ENCODE measurements at places on chromosomes 16 and 17. TPM values are rescaled to one million over a fixed set of nuclear protein-coding genes. Genes with fewer than 3 reads are reported as not detected.

OR2C1 gene
- total RNA-seq, result 0.68 TPM

- H3K4me1 ChIP-seq, result peaks cover 24% of the 10 kb centered on the region
- H3K27me3 ChIP-seq, result no peaks in the 10 kb centered on the region
Measured at GRCh38 chr16:727291-727977, 528 bp downstream of the HAGHL start.

QPRT gene
- total RNA-seq, result 5.6 TPM

GRCh38 chr16:88694221-88695087 lies 8.1 kb upstream of the SNAI3 start:
- no peak overlapping the region for H3K27ac ChIP-seq
- H3K4me3 ChIP-seq, result no peak overlapping the region
- DNase-seq, result no peak
- peaks cover 23% of the 10 kb centered on the region for H3K36me3 ChIP-seq
- no peaks in the 10 kb centered on the region for H3K4me1 ChIP-seq
- H3K27me3 ChIP-seq, result no peaks in the 10 kb centered on the region

KRT23 gene
- total RNA-seq, result not detected

- H3K4me1 ChIP-seq, result peaks cover 10% of the 10 kb centered on the region
- no peak for DNase-seq
- peaks cover 6% of the 10 kb centered on the region for H3K36me3 ChIP-seq
- no peak overlapping the region for H3K4me3 ChIP-seq
- peak overlapping the region; percentile 44 for H3K27ac ChIP-seq
Measured at GRCh38 chr17:68125111-68125870, 89.8 kb downstream of the KPNA2 start.

GRCh38 chr16:54957403-54958166 lies 26.9 kb downstream of the IRX5 start:
- no peak overlapping the region for H3K4me3 ChIP-seq
- no peak overlapping the region for H3K27ac ChIP-seq
- H3K4me1 ChIP-seq, result no peaks in the 10 kb centered on the region
- DNase-seq, result no peak
- no peaks in the 10 kb centered on the region for H3K36me3 ChIP-seq
- H3K27me3 ChIP-seq, result no peaks in the 10 kb centered on the region

- H3K36me3 ChIP-seq, result no peaks in the 10 kb centered on the region
- no peaks in the 10 kb centered on the region for H3K4me1 ChIP-seq
- no peaks in the 10 kb centered on the region for H3K27me3 ChIP-seq
- DNase-seq, result no peak
- H3K27ac ChIP-seq, result no peak overlapping the region
- H3K4me3 ChIP-seq, result no peak overlapping the region
Measured at GRCh38 chr17:55536205-55536604, 25.0 kb upstream of the SMIM36 start.

GRCh38 chr17:79049821-79050220 lies 24.8 kb upstream of the ENGASE start:
- H3K27ac ChIP-seq, result no peak overlapping the region
- DNase-seq, result no peak
- peaks cover 15% of the 10 kb centered on the region for H3K4me1 ChIP-seq
- H3K27me3 ChIP-seq, result no peaks in the 10 kb centered on the region

- no peak overlapping the region for H3K27ac ChIP-seq
- no peak overlapping the region for H3K4me3 ChIP-seq
- no peaks in the 10 kb centered on the region for H3K36me3 ChIP-seq
- H3K27me3 ChIP-seq, result peaks cover 24% of the 10 kb centered on the region
Measured at GRCh38 chr17:8060274-8060673, 21.4 kb downstream of the ALOX15B start.

LYZL6 gene
- total RNA-seq, result not detected

DNA sequence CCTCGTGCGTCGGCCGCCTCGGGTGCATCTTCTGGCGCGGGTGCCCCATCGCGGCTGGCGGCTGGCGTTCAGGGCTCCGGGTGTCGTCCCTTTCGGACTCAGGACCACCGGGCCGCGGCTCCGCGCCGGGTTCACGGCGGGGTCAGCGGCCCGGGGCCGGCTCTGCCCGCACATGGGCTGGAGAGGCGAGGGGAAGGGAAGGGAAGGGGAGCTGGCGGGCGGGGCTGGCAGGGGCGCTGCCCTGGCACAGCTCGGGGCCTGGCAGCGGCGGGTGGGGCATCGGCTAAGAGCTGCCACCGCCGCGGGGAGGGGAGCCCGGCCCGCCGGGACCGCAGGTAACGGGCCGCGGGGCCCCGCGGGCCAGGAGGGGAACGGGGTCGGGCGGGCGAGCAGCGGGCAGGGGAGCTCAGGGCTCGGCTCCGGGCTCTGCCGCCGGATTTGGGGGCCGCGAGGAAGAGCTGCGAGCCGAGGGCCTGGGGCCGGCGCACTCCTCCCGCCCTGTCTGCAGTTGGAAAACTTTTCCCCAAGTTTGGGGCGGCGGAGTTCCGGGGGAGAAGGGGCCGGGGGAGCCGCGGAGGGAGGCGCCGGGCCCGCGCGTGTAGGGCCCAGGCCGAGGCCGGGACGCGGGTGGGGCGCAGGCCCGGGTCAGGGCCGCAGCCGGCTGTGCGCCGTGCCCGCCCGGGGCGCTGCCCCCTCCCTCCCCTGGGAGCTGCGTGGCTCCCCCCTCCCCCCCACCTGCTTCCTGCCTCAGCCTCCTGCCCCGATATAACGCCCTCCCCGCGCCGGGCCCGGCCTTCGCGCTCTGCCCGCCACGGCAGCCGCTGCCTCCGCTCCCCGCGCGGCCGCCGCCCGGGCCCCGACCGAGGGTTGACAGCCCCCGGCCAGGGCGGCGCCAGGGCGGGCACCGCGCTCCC lies 646 bp downstream of the HIC1 start:
- peaks cover 5% of the 10 kb centered on the region for H3K27me3 ChIP-seq
- peak overlapping the region; percentile 91 for H3K27ac ChIP-seq
- H3K4me1 ChIP-seq, result peaks cover 74% of the 10 kb centered on the region
- H3K4me3 ChIP-seq, result peak overlapping the region; percentile 21
- no peak for DNase-seq
- peaks cover 6% of the 10 kb centered on the region for H3K36me3 ChIP-seq

GRCh38 chr16:63530974-63531373 lies 1494.7 kb upstream of the CDH8 start:
- H3K27ac ChIP-seq, result no peak overlapping the region
- H3K36me3 ChIP-seq, result no peaks in the 10 kb centered on the region
- H3K27me3 ChIP-seq, result no peaks in the 10 kb centered on the region
- no peaks in the 10 kb centered on the region for H3K4me1 ChIP-seq
- no peak overlapping the region for H3K4me3 ChIP-seq
- no peak for DNase-seq

DNA sequence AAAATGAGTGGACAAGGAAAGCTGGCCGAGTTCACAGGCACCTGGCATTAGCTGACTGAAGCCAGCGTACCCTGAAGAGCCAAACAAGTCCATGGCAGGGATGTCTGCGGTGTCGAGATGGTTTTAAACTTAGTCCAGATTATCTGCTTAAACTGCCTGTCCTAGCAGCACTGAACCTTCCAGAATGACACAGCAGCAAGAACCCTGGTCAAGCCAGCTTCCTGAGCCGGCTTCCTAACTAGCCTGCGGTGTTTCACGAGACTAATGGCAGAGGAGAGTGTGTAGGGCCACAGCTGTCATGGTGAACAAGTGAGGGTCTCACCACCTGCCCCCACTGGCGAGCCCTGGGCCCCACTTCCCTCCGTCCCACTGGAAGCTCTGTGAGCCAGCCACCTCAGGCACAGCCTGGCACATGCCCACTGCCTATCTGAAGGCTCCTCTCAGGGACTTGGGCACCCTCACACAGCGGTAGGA lies 28.8 kb upstream of the MTSS2 start:
- H3K27ac ChIP-seq, result peak overlapping the region; percentile 94
- H3K36me3 ChIP-seq, result no peaks in the 10 kb centered on the region
- H3K27me3 ChIP-seq, result no peaks in the 10 kb centered on the region
- no peak overlapping the region for H3K4me3 ChIP-seq
- DNase-seq, result no peak
- H3K4me1 ChIP-seq, result peaks cover 25% of the 10 kb centered on the region

GRCh38 chr17:8847891-8848290 lies 19.6 kb downstream of the PIK3R6 start:
- no peak for DNase-seq
- no peak overlapping the region for H3K27ac ChIP-seq
- no peaks in the 10 kb centered on the region for H3K27me3 ChIP-seq
- H3K4me3 ChIP-seq, result no peak overlapping the region
- no peaks in the 10 kb centered on the region for H3K36me3 ChIP-seq

DNA sequence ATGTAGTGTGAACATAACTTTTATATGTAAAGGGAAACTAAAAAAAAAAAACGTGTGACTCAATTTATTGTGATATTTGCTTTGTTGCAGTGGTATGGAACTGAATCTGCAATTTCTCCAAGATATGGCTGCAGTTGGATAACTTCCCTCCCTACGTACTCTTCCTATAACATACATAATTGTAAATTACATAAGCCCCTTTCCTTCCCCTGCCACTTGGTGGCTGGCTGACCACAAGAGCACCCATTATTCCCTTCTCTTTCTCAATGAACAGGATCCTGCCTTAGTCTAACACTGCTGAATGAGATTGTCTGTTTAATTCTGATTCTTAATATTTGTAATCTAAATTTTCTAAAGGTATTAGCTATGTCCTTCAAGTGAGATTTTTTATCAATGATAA lies 27.8 kb downstream of the CCL4 start:
- no peak overlapping the region for H3K4me3 ChIP-seq
- no peak for DNase-seq
- H3K4me1 ChIP-seq, result no peaks in the 10 kb centered on the region
- H3K27me3 ChIP-seq, result no peaks in the 10 kb centered on the region
- no peak overlapping the region for H3K27ac ChIP-seq

GRCh38 chr16:30539000-30539964 lies 4.6 kb upstream of the ZNF747 start:
- no peak overlapping the region for H3K27ac ChIP-seq
- peaks cover 8% of the 10 kb centered on the region for H3K4me1 ChIP-seq
- DNase-seq, result no peak
- no peaks in the 10 kb centered on the region for H3K36me3 ChIP-seq
- H3K4me3 ChIP-seq, result no peak overlapping the region

DNA sequence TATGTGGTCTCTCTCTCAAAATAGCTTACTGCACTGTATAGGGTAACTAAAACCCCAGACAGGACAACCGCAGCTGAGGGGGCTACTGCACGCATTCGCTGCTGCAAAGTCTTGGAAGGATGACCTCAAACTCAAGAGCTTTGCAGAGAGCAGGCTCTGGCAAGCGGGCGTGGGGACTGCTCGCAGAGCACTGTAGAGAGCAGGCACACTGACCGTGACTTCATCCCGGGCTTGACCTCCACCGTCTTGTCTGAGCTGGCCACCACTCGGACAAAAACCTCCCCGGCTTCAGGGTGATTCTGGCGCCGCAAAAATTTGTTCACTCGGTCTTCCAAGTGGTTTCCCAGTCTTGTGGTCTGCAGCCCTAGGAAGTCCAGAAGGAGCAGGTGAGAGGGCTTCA lies 22.9 kb upstream of the TRAP1 start:
- no peak for DNase-seq
- no peaks in the 10 kb centered on the region for H3K4me1 ChIP-seq
- H3K27ac ChIP-seq, result no peak overlapping the region

CACNA1G gene
- total RNA-seq, result 0.56 TPM

DNA sequence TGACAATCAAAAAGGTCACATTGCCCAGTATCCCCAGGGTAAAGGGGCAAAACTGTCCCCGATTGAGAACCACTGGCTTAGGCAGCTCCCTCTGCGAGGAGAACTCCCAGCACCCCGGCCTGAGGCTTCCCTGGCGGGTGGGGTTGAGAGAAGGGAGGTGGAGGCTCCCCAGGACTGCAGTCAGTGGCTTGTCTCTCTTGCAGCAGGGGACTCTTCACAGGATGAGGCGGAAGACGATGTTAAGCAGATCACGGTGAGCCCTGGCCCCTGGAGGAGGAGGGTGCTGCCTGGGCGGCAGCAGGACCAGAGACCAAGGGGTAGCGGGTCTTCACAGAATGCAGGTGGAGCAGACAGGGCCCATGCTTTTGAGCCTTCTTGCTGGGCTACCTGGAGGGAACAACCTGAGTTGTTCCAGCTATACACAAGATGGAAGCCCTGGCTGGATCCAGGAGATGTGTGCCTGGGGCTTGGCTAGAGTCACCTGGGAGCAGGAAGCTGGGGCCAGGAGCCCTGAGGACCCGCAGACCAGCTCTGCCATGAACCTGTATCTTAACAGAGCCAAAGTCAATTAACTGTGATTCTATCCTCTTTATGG lies 16.8 kb downstream of the POLR3E start:
- H3K27ac ChIP-seq, result no peak overlapping the region
- no peak for DNase-seq
- no peak overlapping the region for H3K4me3 ChIP-seq
- H3K4me1 ChIP-seq, result no peaks in the 10 kb centered on the region
- peaks cover 72% of the 10 kb centered on the region for H3K36me3 ChIP-seq
- no peaks in the 10 kb centered on the region for H3K27me3 ChIP-seq

DNA sequence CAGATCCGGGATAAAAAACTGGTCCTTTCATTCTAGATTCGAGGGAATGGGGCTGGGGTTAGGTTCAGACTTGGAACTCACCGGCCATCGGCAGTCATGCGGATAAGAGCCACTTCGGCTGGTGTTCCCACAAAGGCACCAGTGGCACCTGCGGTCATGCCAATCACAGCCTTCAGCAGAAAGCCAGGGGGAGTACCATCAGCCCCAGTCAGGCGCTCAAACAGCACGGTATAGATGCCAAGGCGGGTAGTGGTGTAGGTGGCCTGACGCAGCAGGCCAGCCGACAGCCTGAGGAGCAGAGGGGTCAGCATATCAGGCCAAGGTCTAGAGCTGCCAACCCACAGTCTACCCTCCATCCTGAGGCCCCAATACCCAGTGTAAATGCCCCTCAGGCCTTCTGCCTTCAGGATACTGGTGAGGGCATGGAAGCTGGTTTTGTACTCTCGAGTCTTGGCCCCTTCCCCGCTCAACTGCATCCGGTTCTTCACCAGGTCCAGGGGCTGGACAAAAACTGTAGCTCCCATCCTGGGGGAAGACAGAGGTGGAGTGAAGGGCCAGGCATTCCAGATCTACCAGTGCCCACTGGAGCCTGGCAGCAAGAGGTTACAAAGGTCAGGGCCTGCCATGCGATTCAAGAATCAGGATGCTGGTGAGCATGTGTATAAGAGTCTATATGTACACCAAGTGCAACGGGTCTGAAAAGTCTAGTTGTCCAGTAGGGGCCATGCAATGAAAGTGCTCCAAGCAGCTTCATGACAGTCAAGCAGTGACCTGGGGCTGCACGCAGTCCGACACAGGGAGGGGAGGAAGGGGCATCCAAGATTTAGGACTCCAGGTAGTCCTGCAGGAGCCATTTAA lies 929 bp downstream of the SLC25A11 start:
- H3K27ac ChIP-seq, result peak overlapping the region; percentile 97
- peak overlapping the region; percentile 89 for H3K4me3 ChIP-seq
- H3K4me1 ChIP-seq, result peaks cover 17% of the 10 kb centered on the region

- H3K36me3 ChIP-seq, result peaks cover 33% of the 10 kb centered on the region
- no peak for DNase-seq
- H3K4me1 ChIP-seq, result no peaks in the 10 kb centered on the region
- no peak overlapping the region for H3K4me3 ChIP-seq
- H3K27me3 ChIP-seq, result no peaks in the 10 kb centered on the region
Measured at GRCh38 chr16:87336434-87337240, 19.4 kb upstream of the C16orf95 start.
